ENCODE measurements at places on chromosomes 5 and 9. TPM values are rescaled to one million over a fixed set of nuclear protein-coding genes. Genes with fewer than 3 reads are reported as not detected.

The TICAM2 gene
- total RNA-seq, result 0.20 TPM

The EXOSC2 gene
- 17.4 TPM for total RNA-seq

The RNF180 gene
- total RNA-seq, result 1.1 TPM

The PCDHA1 gene
- under 0.01 TPM for total RNA-seq

The ARHGEF28 gene
- 49.3 TPM for total RNA-seq

The FYB1 gene
- total RNA-seq, result not detected

DNA sequence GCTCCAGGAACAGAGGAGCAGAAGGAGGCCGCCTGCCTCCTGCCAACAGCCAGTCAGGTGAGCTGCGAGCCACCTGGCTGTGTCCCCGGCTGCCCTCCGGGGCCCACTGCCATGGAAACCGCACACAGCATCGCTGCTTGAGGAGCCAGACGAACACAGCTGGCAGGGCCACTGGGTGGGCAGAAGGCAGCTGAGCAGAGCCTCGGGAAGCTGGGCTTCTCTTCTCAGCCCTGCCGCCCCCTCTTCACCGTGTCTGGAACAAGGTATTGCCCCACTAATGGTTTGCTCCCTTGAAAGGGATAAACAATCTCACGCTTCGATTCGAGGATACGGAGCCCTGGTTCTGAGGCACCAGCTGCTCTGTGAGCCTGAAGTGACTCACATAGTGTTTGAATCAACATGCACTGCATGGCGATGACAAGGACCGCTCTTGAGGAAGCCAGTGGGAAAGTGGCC is 63.7 kb upstream of the RUFY1 start:
- no peak for DNase-seq

DNA sequence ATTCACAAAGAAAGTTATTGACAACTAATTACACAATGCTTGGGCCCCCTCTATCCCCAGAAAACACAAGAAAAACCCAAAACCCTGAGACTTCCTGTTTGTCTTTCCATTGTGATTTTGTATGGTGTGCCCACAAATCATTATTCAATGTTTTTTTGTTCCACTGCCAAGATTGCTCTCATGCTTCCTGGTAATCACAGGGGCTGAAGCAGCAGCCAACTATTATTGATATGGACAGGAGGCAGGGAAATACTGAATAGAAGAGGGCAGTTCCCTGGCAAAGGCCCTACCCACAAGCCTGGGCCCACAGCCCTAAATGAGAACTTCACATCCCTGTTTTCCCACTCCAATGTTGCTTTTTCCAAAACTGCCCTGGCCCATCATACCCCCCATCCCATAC is 21.5 kb upstream of the RFK start:
- DNase-seq, result peak; percentile 84

- DNase-seq, result no peak
These were observed 1.3 kb downstream of the SPINK4 start for GRCh38 chr9:33241298-33241697.

DNA sequence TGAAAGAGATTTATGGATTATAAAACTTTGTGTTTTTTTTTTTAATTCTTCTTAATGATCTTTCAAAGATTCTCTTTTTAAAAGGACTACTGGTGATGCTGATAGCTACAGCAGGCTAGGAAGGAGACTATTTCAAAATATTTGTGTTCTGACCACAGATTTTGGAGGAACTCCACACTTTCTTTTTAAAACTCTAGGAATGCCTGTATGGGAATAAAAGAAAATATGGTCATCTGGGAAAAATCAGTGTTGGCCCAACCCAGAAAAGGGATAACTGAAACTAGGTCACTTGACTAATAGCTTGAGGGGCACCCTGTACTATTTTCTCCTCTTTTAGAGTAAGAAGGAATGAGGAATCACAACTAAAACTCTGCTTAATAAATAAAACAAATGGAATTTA is 97.6 kb upstream of the ADAMTS19 start:
- DNase-seq, result no peak

- DNase-seq, result no peak
These were observed 13.7 kb upstream of the LHX3 start for GRCh38 chr9:136218673-136219072.

GRCh38 chr5:89299998-89300397 is 417.0 kb upstream of the MEF2C start:
- no peak for DNase-seq

DNA sequence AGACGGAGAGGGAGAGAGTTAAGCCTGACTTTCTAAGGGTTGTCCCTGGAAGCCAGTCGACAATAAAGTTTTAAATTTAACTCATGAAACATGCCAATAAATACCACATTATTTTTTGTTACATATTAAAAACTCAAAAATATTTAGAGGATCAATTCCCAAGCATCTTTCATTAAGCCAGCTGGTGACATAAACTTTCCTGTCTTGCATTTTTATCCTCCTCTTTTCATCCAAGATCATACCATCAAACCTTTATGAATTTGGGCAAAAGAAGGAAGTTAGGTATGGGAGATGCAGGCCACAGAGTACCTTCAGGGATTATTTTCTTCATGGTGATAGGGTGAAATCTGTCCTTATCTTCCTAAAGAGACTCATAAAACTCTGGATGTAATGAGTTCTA is 178.3 kb upstream of the FBXL17 start:
- no peak for DNase-seq

DNA sequence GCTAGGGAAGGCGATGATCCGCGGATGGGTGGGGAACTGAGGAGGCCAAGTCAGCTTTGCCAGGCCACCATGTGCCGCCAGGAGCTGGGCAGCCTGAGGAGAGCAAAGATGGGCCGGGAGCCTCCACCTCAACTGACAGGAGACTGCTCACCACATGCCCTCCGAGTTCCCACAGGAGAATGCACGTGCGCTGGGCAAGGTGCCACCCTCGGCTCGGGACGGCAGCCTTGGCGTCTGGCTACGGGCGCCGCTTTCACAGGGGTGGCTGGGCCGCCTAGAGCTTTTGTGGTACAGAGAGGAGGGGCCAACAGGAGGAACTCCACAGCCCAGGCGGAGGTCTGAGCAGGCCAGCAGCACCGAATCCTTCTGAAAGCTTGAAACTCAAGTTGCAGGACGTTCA is 5.3 kb upstream of the TBC1D9B start:
- DNase-seq, result no peak

- no peak for DNase-seq
These were observed 104.0 kb upstream of the LMX1B start for GRCh38 chr9:126509718-126510117.

DNA sequence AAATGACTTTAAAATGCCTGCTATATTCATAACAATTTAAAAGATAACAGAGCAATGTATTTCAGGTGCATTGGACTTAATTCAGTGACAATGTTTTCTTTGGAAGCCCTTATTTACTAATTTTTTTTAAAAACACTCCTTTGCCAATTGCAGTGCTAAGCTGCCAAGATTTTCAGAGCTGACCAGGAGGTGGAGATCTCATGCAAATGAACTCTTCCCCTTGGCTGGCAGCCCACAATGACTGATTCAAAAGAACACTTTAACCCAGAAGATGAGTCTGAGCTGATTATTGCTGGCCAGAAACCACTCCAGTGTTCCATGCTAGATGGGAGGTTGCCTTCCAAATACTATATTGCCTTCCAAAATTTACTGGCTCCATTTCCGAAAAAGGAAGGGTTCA is 128.3 kb upstream of the CCNH start:
- peak; percentile 90 for DNase-seq

DNA sequence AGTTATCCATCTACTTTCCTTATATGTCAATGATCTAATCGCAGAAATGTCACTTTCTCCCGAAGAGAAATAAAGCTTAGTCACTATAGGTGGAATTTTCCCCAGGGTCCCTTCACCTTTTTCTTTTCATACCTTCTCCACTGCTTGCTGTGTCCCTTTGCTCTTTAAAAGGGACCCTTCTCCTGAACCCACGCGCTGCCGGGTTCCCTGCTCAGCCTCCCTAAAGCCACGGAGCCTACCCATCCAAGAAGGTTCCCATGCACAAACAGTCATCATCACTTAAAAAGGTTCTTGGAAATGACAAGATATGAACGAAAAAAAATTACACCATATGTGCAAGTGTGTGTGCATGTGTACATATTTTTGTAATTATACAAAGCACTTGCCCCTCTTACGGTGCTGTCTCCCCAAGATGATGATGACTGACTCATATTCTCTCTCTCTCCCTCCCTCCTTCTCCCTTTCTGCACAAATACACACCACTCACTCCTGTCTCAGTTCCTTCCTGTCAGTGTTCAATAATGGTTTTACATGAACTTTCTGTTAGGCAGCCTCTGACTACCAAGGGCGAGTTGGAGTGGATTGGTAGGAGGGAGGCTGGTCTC is 1.5 kb upstream of the PTPRD start:
- no peak for DNase-seq

Measured in lung microvascular endothelial cell (primary cell).